Activated CD8-positive, alpha-beta T cell treated with anti-CD3 and anti-CD28 coated beads for 36 hours (primary cell): ENCODE measurements at places on chromosomes 13 and 19. TPM values are rescaled to one million over a fixed set of nuclear protein-coding genes. Genes with fewer than 3 reads are reported as not detected.

GRCh38 chr13:46598140-46598819 is 45.3 kb downstream of the LRCH1 start:
- H3K4me1 ChIP-seq: peaks cover 81% of the 10 kb centered on the region
- peak overlapping the region; percentile 71 for H3K27ac ChIP-seq
- no peaks in the 10 kb centered on the region for H3K27me3 ChIP-seq
- H3K4me3 ChIP-seq: no peak overlapping the region

DNA sequence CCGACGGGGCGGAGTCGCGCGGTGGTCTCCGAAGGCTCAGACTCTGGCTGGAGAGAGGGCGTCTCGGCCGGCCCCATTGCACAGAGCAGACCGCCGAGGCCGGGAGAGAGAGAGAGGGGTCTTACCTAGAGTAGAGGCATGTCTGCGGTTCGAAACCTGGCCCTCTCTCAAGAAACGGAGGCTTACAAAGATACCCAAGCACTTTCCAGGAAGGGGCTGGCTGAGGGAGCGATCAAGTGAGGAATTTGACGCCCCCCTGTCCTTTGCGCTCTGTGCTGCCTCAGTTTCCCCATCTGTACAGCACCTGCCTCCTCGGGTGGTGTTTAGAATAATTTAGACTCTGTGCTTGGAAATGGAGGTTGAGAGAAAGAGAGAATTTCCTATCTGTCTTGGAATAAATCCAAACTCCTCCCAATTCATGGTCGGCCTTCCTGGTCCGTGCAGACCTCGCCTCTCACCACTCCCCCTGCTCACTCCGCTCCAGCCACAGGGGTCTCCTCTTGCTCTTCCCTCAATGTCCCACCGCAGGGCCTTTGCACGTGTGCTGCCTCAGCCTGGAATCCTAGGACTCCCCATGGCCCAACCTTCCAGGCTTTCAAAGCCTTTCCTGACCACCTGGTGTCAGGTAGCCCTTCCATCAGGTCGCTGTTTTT is 658 bp upstream of the ISOC2 start:
- peaks cover 15% of the 10 kb centered on the region for H3K4me1 ChIP-seq
- H3K36me3 ChIP-seq: no peaks in the 10 kb centered on the region
- no peaks in the 10 kb centered on the region for H3K27me3 ChIP-seq
- H3K27ac ChIP-seq: peak overlapping the region; percentile 84

DNA sequence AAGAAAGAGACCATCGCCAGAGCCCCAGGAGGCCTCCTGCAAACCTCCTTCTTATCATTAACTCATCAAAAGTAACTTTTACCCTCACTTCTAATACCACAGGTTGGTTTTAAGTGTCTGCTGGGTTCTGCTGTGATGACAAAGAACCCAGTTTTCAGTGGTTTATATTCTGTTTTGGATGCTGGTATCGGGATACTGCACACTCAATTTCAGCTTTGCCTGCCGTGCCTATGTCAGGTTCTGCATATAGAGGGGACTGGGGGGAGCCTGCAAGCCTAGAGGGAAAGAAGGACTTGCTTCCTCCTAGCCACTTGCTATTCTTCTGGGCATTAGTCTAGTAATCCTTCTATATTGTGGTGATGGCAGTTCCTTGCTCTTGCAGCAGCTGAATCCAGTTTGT is 242.4 kb downstream of the KCNRG start:
- H3K4me3 ChIP-seq: no peak overlapping the region
- no peak overlapping the region for H3K27ac ChIP-seq
- no peaks in the 10 kb centered on the region for H3K36me3 ChIP-seq
- peaks cover 30% of the 10 kb centered on the region for H3K4me1 ChIP-seq

- peaks cover 1% of the 10 kb centered on the region for H3K27me3 ChIP-seq
- peaks cover 15% of the 10 kb centered on the region for H3K36me3 ChIP-seq
- H3K4me1 ChIP-seq: peaks cover 28% of the 10 kb centered on the region
- no peak for DNase-seq
Measured at GRCh38 chr13:111153977-111154332, 38.8 kb downstream of the ARHGEF7 start.

DNA sequence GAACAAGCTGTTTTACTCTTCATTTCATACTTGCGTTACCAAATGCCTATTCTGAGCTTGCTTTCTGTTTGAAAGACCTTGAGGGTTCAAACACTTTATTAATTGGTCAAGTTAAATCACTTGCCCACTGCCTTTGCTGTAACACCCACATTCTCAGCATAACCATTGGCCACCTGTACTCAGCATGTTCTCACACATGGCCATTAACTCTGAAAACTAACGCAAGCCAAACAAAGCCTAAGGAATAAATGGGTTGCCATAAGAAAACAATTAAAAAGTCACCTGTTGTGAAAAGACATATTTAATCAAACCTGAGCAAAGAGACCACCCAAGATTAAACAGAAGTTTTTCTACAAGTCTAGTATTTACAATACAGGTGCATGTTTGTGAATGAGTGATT is 517.2 kb upstream of the SPRY2 start:
- no peak overlapping the region for H3K27ac ChIP-seq
- no peaks in the 10 kb centered on the region for H3K4me1 ChIP-seq
- no peaks in the 10 kb centered on the region for H3K36me3 ChIP-seq
- H3K27me3 ChIP-seq: no peaks in the 10 kb centered on the region
- no peak for DNase-seq

- H3K27ac ChIP-seq: no peak overlapping the region
- H3K4me1 ChIP-seq: no peaks in the 10 kb centered on the region
- peaks cover 14% of the 10 kb centered on the region for H3K27me3 ChIP-seq
- no peak for DNase-seq
Measured at GRCh38 chr13:94974015-94974951, 261.9 kb upstream of the SOX21 start.

DNA sequence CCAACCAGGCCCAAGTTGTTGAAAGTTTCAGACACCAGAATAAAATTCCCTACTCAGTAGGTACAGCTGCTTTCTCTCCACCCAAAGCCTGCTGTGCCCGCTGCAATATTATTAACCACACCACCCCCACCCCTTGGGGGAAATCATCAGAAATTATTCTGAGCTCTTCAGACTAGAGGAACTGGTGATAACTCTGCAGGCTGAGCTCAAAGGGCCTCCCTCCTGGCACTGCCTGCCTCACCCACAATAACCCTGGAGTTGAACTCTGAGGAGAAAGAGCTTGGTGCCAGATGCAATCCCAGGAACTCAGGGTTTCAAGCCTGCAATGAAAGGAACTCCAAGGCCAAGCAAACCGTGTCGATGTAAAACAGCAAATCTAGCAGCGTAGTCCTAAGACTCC is 381.7 kb upstream of the ZNF507 start:
- H3K4me3 ChIP-seq: no peak overlapping the region
- no peak for DNase-seq
- no peaks in the 10 kb centered on the region for H3K36me3 ChIP-seq
- H3K27me3 ChIP-seq: no peaks in the 10 kb centered on the region
- H3K27ac ChIP-seq: no peak overlapping the region
- no peaks in the 10 kb centered on the region for H3K4me1 ChIP-seq

Gene TPGS1
- 9.3 TPM for total RNA-seq

Gene ZNF556
- total RNA-seq: not detected

Gene APOC4
- total RNA-seq: not detected

Gene ERVK3-1
- 40.6 TPM for total RNA-seq

Gene TLE6
- 5.1 TPM for total RNA-seq

Gene SCN1B
- 0.90 TPM for total RNA-seq

Gene SMIM17
- total RNA-seq: not detected
